Femur (tissue), 1 donor: ENCODE measurements at places on chromosomes 1 and 21.

DNA sequence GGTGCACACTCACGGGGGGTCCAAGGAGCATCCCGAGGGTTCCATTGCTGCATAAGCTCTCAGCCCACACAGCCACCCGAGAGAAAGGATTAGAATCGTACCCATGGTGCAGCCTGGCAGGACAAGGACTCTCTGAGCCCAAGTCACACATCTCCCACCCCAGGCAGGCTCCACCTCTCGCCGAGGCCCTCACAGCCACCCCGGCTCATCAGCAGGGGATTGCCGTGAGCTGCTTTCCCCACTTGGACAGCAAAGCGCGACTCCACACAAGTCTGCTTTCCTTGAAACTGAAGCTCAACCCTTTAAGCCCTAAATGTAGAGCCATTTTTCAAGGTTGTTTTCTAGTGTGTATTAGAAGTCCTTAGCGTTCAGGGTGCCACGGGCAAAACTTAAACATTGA is 306.4 kb upstream of the VAMP3 start:
- no peak for DNase-seq

- peak; percentile 69 for DNase-seq
Measured at GRCh38 chr1:9233241-9233941, 1.2 kb upstream of the H6PD start.

DNA sequence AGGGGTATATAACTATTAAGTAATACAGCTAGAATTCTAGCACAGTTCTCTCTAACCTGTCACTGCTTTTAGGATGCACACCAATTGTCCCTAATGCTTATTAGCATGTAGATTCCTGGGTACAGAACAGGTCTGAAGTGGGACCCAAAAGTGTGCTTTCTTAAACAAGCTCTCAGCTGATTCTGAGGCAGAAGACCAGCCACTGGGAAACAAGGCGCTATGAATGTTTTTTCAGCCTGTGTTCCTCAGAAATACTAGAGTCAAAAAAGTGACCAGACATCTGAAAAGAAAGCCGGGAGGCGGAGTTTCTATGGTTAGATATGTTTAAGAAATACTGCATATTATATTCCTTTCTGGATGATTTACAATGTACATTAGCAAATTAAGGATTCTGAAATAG is 1.8 kb downstream of the PEF1 start:
- DNase-seq = no peak

- no peak for DNase-seq
Measured at GRCh38 chr1:113253187-113253586, 137.1 kb upstream of the MAGI3 start.

- peak; percentile 64 for DNase-seq
Measured at GRCh38 chr21:45880097-45881068, 101.2 kb upstream of the COL6A1 start.

GRCh38 chr1:30264672-30265025 is 458.7 kb downstream of the MATN1 start:
- no peak for DNase-seq

GRCh38 chr21:42670058-42670880 is 16.8 kb downstream of the PDE9A start:
- DNase-seq = no peak

- no peak for DNase-seq
Measured at GRCh38 chr1:10529091-10529490, 54.3 kb downstream of the PEX14 start.

- no peak for DNase-seq
Measured at GRCh38 chr1:163201906-163202305, 810 bp downstream of the RGS5 start.

- no peak for DNase-seq
Measured at GRCh38 chr1:94698356-94698755, 121.8 kb upstream of the SLC44A3 start.

DNA sequence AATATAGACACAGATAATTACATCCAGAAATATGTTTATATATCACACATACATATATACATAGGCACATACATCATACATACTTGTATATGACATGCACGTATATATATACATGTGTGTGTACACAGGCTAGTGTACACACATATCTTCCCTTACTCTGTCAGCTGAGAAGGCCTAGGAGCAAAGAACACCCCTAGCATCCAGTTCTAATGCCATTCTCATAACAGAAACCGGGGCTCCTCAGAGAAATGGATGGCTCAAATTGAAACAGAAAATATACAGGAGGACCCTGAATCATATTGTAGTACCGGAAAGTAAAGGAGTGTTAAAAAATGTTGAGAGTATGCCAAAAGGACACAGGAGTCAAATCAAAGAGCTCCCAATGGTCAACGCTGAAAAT is 19.7 kb upstream of the HYI start:
- no peak for DNase-seq

DNA sequence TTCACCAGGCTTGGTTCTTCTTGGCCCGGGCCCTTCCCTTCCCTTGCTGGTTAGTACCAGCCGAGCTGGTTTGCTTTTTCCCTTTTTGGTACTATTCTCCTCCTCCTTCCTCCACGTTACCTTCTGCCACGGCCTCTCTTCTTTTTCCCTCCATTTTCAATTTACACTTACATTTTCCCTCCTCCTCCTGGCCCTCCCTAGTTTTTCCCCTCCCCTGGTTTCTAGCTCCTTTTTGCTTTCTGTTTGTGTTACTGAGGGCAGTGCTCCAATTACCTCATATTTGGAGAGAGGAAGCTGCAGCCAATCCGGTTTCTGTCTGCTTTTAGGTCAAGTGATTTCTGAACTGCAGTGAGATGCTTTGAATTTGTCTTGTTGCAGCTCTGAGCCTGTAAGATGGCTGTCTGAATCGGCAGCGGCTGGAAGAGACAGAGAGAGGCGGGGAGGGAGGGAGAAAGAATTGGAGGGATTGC is 63.7 kb downstream of the MACF1 start:
- DNase-seq = peak; percentile 79

- DNase-seq = no peak
Measured at GRCh38 chr1:241129207-241129960, 227.6 kb downstream of the RGS7 start.

- no peak for DNase-seq
Measured at GRCh38 chr1:18091660-18092446, 15.7 kb upstream of the IGSF21 start.

GRCh38 chr1:118918230-118918939 is 69.8 kb downstream of the TBX15 start:
- no peak for DNase-seq

DNA sequence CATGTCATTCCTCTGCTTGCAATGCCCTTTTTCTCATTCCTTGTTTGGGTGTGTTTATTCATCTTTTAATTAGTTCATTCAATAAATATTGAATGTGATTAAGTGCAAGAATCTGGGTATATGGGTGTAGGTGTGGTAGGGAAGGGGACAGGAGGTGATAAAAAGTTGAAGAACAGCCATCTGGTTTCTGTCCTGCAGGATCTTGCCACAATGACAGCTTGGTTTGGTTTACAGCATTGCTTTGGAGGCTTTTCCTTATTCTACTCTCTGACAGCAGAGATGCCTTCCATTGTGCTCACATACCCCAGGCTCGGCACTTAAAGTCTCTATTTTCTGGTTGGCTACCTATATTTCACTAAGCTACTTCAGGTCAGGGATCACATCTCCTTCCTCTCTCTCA is 3.0 kb upstream of the REG4 start:
- DNase-seq = no peak
